ENCODE measurements at places on chromosomes 3 and 15. TPM values are rescaled to one million over a fixed set of nuclear protein-coding genes. Genes with fewer than 3 reads are reported as not detected.

GRCh38 chr3:35639254-35640186 lies at the start of gene ARPP21:
Gene ARPP21, plus strand, starts transcription at chr3:35639525. Its CDS starts 42,227 bp downstream, at chr3:35681752.
- peak within 1 kb of the TSS; percentile 48 for H3K4me3 ChIP-seq
- DNase-seq: peak; percentile 71
- peaks cover 20% of the 10 kb centered on the region for H3K27me3 ChIP-seq
- H3K36me3 ChIP-seq: no peaks in the 10 kb centered on the region
- H3K4me1 ChIP-seq: peaks cover 14% of the 10 kb centered on the region

DNA sequence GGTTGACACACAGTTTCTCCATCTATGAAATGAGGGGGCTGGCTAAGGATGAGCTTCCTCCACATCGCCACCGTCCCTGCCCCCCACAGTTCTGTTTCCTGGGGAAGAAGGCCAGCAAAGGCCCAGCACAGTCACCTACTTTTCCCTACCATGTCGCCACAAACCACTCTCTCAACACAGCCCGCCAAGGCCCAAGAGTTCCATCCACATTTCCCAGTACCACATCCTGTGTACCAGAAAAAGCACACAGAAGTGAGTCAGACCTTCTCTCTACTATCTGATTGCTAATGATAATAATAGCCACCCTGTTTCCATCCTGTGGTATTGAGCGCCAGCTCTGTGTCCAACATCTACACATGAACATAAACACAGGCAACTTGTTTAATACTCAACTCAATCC lies 30.3 kb upstream of the C15orf39 start:
- DNase-seq: no peak
- H3K4me3 ChIP-seq: no peak overlapping the region
- H3K27me3 ChIP-seq: no peaks in the 10 kb centered on the region
- no peak overlapping the region for H3K27ac ChIP-seq
- H3K36me3 ChIP-seq: no peaks in the 10 kb centered on the region

TMEM212 gene
- not detected for total RNA-seq

DNA sequence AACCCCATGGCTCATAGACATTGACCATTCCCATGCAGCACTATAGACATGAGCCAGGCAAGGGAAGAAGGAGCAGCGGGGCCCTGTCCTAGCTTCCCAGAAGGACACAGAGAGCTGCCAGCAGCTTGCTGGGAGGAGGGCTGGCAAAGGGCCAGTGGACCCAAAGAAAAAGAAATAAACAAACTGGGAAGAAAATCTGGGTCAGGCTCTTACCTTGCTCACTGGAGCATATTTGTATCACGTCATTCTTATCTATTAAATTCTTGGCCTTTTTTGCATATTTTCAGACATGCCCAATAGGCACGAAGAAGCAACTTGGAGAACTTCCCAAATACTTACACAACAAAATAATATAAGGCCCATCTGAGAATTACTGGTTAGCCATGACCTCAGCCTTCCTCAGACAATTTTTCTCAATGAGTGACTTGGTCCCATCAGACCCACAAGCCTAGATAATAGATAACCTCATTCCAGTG lies 28.4 kb downstream of the RASGRP1 start:
- no peak overlapping the region for H3K4me3 ChIP-seq
- H3K36me3 ChIP-seq: no peaks in the 10 kb centered on the region
- no peak overlapping the region for H3K27ac ChIP-seq
- no peaks in the 10 kb centered on the region for H3K27me3 ChIP-seq
- H3K4me1 ChIP-seq: no peaks in the 10 kb centered on the region

SLC6A20 gene
- total RNA-seq: 0.58 TPM

DNA sequence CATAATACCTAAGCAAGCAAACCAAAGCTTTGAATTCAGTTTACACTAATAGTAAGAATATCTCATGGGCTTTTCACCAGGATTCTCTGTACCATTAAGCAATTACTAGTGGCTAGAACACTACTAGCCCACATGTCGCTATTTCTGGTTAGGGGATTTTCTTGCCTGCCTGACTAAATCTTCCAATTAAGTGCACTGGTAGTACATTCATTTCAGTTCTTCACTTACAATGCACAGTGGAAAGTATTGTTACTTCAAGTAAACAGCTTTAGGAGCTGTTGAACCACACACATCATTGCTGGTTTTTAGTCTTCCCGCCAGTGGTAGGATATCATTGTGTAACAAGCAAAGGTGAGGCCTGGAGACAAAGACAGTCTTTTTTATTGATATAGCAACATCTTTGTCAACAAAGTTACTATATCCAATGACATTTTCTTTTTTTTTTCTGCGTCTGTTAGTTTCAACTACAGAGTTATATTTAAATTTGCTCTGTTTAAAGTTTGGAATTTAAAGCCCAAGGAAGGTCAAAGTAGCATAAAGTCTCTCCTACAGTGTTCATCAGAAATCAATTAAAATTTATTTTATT lies 826.8 kb upstream of the NR2F2 start:
- no peak overlapping the region for H3K4me3 ChIP-seq
- no peaks in the 10 kb centered on the region for H3K27me3 ChIP-seq
- H3K4me1 ChIP-seq: no peaks in the 10 kb centered on the region
- no peak overlapping the region for H3K27ac ChIP-seq
- DNase-seq: no peak

DNA sequence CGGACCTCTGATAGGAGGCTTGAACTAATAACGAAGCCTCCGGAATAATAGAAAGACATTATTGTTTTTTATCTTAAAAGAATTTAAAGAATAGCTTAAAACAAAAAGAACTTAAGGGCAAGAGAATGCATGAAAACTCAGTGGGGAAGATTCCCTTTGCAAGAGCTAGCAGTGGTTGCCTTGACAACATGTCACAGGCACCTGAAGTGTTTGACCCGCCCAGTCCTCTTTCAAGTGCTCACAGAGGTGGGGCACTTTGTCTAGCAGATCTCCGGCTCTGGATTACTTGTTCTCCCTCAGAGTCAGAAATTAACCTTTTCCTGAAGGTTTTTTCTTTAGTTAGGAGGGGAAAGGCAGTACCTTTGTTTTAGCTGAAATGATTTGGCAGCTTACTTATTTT lies 37.8 kb downstream of the LARS2 start:
- no peaks in the 10 kb centered on the region for H3K27me3 ChIP-seq
- no peak overlapping the region for H3K4me3 ChIP-seq
- H3K36me3 ChIP-seq: no peaks in the 10 kb centered on the region
- peak; percentile 68 for DNase-seq
- no peaks in the 10 kb centered on the region for H3K4me1 ChIP-seq
- no peak overlapping the region for H3K27ac ChIP-seq

DNA sequence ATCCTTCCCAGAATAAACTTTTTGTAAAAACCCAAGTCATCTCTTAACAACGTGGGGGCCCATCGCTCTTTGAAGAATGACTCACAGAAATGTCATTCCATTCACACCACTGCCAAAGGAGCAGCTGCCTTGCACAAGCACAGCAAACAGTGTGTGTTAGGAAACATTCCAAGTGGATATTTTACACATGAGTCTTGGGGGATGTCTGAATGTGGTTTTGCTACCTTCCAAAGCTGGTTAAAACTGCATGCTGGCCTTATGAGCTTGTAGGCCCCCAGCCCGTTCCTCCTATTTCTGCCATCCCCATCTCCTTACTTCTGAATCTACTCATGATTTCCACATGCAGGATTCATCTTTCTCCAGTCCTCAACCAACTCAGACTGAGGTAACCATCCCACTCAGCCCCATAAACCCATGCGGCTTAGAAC lies 130.8 kb downstream of the CPNE4 start:
- no peak overlapping the region for H3K27ac ChIP-seq
- H3K4me1 ChIP-seq: no peaks in the 10 kb centered on the region
- no peak overlapping the region for H3K4me3 ChIP-seq
- H3K27me3 ChIP-seq: no peaks in the 10 kb centered on the region
- DNase-seq: no peak

TGM5 gene
- not detected for total RNA-seq

GRCh38 chr3:50673931-50674330 lies 796 bp upstream of the DOCK3 start:
- H3K4me3 ChIP-seq: no peak overlapping the region
- no peak for DNase-seq
- H3K36me3 ChIP-seq: no peaks in the 10 kb centered on the region
- H3K27me3 ChIP-seq: no peaks in the 10 kb centered on the region
- no peak overlapping the region for H3K27ac ChIP-seq

SNURF gene
- not detected for total RNA-seq

CASR gene
- not detected for total RNA-seq

- H3K4me1 ChIP-seq: peaks cover 3% of the 10 kb centered on the region
- no peak overlapping the region for H3K4me3 ChIP-seq
- no peak for DNase-seq
- H3K27me3 ChIP-seq: no peaks in the 10 kb centered on the region
These were observed 397.1 kb upstream of the CFAP20DC start for GRCh38 chr3:59446775-59447465.

GRCh38 chr15:64223882-64224281 lies 61.1 kb upstream of the PPIB start:
- no peak for DNase-seq
- H3K36me3 ChIP-seq: no peaks in the 10 kb centered on the region
- H3K4me1 ChIP-seq: peaks cover 18% of the 10 kb centered on the region
- H3K4me3 ChIP-seq: no peak overlapping the region
- H3K27me3 ChIP-seq: no peaks in the 10 kb centered on the region

DNA sequence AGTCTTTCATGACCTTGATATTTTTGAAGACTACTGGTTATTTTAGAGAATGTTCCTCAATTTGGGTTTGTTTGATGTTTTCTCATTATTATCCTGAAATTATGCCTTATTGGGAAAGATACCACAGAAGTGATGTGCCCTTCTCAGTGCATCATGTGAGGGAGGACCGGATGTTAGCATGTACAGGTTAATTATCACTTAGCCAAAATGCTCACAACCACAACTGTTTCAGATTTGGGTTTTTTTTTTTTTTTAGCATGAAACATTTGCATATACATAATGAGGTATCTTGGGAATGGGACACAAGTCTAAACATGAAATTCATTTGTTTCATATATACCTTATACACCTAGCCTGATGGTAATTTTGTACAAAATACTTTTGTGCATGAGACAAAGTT lies 59.8 kb downstream of the PIK3R4 start:
- H3K36me3 ChIP-seq: peaks cover 81% of the 10 kb centered on the region
- no peak for DNase-seq
- no peaks in the 10 kb centered on the region for H3K27me3 ChIP-seq
- no peaks in the 10 kb centered on the region for H3K4me1 ChIP-seq
- no peak overlapping the region for H3K27ac ChIP-seq

GRCh38 chr3:71809321-71810026 lies 24.5 kb upstream of the PROK2 start:
- H3K4me1 ChIP-seq: no peaks in the 10 kb centered on the region
- no peak overlapping the region for H3K27ac ChIP-seq
- no peak for DNase-seq
- H3K36me3 ChIP-seq: no peaks in the 10 kb centered on the region
- H3K4me3 ChIP-seq: no peak overlapping the region
- H3K27me3 ChIP-seq: no peaks in the 10 kb centered on the region

DNA sequence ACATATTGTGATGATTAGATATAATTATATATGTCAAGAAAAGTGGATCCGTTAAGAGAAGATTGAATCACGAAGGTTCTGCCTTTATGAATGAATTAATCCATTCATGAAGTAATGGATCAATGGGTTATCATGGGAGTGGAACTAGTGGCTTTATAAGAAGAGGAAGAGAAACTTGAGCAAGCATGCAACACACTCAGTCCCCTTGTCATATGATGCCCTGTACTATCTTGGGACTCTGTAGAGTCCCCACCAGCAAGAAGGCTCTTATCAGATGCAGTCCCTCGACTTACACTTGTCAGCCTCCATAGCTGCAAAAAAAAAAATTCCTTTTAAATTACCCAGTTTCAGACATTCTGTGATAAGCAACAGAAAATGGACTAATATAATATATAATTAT lies 301.9 kb downstream of the RAP2B start:
- DNase-seq: no peak
- no peak overlapping the region for H3K4me3 ChIP-seq
- no peaks in the 10 kb centered on the region for H3K27me3 ChIP-seq
- H3K36me3 ChIP-seq: no peaks in the 10 kb centered on the region

GRCh38 chr3:76550522-76551201 lies 489.2 kb upstream of the ROBO2 start:
- no peak for DNase-seq
- H3K27me3 ChIP-seq: no peaks in the 10 kb centered on the region
- no peaks in the 10 kb centered on the region for H3K36me3 ChIP-seq

ATP13A5 gene
- not detected for total RNA-seq

- peaks cover 15% of the 10 kb centered on the region for H3K4me1 ChIP-seq
- no peaks in the 10 kb centered on the region for H3K36me3 ChIP-seq
- H3K27me3 ChIP-seq: peaks cover 71% of the 10 kb centered on the region
- no peak within 1 kb of the TSS for H3K27ac ChIP-seq
- DNase-seq: no peak
- peak within 1 kb of the TSS; percentile 47 for H3K4me3 ChIP-seq
These were observed at the start of gene CAMKV for GRCh38 chr3:49869525-49870126. Gene CAMKV, minus strand, starts transcription at chr3:49869906. Its CDS starts 7,518 bp downstream, at chr3:49862388.

DNA sequence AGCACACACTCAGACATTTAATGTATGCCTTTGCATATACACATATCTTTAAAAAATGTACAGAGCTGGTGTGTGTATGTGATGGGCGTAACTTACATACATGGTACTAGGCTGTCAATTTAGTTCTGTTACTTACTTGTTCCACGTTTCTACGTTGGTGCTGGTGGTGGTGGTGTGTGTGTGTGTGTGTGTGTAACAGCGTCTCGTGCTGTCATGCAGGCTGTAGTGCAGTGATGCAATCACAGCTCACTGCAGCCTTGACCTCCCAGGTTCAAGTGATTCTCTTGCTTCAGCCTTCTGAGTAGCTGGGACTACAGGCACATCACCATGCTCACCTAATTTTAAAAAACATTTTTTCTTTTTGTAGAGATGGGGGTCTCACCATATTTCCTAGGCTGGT lies 64.2 kb downstream of the ISG20 start:
- peaks cover 21% of the 10 kb centered on the region for H3K27me3 ChIP-seq
- peaks cover 15% of the 10 kb centered on the region for H3K4me1 ChIP-seq
- no peak overlapping the region for H3K27ac ChIP-seq

DNA sequence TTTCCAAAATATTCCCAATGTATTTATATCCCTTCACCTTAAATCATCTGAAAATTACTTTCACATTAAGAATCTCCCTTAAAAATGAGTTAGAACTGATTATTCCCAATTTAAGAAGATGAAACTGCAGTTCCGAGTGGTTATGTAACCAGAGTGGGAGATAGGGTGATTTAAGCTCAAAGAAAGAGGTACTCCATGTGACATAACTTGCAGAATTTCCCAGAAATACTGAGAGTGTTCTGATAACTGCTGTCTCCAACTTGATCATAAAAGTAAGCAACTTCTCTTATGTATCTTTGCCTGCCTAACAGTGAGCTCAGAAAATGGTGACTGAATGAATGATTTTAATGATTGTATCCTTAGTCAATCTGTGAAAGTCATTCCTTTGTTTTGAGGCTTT lies 32.3 kb downstream of the ARRDC4 start:
- no peak overlapping the region for H3K4me3 ChIP-seq
- no peaks in the 10 kb centered on the region for H3K27me3 ChIP-seq
- no peaks in the 10 kb centered on the region for H3K36me3 ChIP-seq
- peaks cover 20% of the 10 kb centered on the region for H3K4me1 ChIP-seq

SOX14 gene
- not detected for total RNA-seq

GRCh38 chr3:180875124-180875698 lies 37.3 kb upstream of the FXR1 start:
- no peaks in the 10 kb centered on the region for H3K36me3 ChIP-seq
- no peaks in the 10 kb centered on the region for H3K27me3 ChIP-seq
- no peak for DNase-seq
- H3K27ac ChIP-seq: no peak overlapping the region

MNS1 gene
- 4.4 TPM for total RNA-seq

- H3K4me3 ChIP-seq: no peak overlapping the region
- H3K27ac ChIP-seq: no peak overlapping the region
- no peaks in the 10 kb centered on the region for H3K4me1 ChIP-seq
- H3K27me3 ChIP-seq: no peaks in the 10 kb centered on the region
- DNase-seq: no peak
These were observed 55.8 kb downstream of the DZIP3 start for GRCh38 chr3:108645364-108645763.
